Activated gamma-delta T cell treated with Interleukin-2 at 50 U/mL for 16 hours (primary cell): ENCODE measurements at places on chromosomes 16 and 17.
A peak's percentile ranks its signal among the peaks of the same experiment; 100 is the strongest.

DNA sequence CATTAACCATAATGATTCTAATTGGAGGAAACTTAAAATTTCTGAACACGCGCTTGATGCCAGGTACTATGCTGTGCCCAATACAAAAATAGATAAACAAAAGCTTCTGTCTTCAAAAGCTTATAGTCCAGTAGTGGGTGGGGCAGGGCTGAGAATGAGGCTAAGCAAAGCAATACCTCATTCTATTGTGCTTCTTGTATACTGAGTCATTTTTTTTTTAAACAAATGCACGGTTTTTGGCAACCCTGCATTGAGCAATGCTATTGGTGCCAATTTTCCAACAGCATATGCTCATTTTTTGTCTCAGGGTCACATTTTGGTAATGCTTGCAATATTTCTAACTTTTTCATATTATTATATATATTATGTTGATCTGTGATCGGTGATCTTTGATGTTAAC, 34.7 kb upstream of the HNF1B start:
- no peak for DNase-seq

- no peak for DNase-seq
Measured at GRCh38 chr16:12340151-12340733, 363.7 kb downstream of the SNX29 start.

- DNase-seq, result no peak
Measured at GRCh38 chr17:27533874-27534815, 77.9 kb downstream of the KSR1 start.

DNA sequence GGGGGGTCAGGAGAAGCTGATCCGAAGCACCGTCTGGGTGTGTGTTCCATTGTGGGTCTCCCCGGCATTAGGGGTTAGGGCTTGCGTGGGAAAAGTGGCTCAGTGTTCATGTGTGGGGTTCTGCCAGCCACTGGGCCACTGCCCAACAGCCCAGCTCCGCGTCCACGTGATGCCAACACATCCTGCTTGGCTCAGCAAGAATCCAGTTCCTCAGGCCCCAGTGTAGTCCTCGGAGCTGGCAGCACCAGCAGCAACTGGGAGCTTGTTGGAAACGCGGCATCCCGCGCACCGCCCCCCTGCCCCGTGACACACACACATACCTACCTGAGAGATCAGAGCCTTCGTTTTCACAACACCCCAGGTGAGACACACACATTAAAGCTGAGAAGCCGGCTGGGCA, 18.9 kb downstream of the LGALS9 start:
- no peak for DNase-seq

GRCh38 chr17:83034525-83034924, 44.9 kb upstream of the METRNL start:
- no peak for DNase-seq

- DNase-seq, result no peak
Measured at GRCh38 chr16:4882633-4883285, 35.5 kb downstream of the UBN1 start.

DNA sequence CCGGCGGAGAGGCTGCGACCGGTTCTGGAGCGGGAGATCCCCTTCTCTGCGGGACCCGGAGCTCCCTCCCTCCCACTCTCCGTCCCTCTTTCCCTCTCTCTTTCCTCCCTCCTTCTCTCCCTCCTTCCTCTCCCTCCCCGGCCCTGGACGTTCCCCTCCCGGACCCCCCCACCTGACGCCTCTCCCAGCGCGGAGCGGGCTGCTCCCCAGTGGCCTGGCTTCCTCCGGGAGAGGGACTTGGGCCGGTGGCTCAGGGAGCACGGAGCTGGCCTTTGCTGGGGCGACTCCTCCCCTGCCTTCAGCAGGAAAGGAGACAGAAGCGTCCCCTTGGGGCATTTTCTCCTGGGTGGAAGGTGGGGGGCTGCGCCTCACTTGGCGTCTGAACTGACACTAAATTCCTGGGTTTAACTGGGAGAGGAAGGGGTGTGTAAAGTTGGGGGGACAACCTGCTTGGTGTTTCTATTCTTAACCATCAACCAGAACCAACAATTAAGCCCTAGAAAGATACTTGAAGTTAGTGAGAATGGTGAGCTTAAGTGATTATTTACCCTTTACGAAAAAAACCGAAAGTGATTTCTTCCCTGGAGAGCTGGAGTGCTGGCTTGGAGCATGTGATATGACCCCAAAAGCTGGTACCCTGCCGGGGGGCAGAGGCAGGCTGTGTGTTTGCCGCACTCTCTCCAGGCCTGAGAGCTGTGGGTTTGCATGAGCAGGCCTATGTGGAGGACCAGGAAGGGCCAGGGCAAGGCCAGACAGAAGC, 775 bp downstream of the SPIRE2 start:
- no peak for DNase-seq

DNA sequence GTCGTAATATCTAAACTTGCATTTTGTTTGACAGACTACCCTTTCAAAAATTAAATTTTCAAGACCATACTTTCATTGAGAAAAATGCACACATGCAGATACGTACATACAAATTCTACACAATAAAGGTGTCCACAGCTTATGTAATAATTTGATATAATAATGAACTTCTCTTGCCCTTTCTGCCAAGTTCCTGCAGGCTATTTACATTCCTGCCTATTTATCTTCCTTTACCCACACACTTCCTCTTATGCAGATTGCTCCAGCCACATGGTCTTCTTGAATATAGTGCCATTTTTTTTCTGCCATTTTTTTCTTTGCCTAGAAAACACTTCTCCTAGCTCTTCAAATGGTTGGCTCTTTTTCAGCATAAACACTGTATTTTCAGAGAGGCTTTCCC, 826.9 kb upstream of the CDH8 start:
- no peak for DNase-seq

GRCh38 chr17:38969281-38969680, 2.1 kb upstream of the FBXO47 start:
- no peak for DNase-seq

DNA sequence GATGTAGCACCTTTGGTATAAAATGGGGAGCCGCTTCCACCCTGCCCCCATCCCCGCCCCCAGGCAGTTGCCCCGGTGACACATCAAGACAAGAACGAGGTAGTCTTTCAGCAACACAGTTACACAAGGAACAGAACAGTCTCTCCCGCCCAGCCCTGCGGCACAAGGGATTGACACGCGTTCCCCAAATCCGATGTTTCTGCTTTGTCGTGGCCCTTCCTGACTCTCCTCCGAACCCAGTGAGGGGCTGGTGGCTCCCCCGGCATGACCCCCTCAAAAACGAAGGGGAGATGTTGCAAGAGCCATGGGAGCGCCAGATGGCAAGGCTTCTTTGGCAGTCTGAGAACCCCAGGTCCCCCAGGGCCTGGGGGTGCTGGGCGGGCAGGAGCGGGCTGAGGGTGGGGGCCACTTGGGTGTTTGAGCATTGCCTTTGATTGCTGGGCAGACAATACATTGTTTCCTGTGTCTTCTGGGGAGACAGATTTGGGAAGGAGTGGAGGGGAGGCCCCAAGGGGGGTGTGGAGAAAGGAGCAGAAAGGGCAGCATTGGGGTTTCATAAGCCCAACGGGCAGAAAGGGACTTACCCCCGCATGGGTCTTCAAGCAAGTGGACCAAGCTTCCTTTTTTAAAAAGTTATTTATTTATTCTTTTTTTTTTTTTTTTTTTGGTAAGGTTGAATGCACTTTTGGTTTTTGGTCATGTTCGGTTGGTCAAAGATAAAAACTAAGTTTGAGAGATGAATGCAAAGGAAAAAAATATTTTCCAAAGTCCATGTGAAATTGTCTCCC, 16.6 kb downstream of the COL1A1 start:
- no peak for DNase-seq

DNA sequence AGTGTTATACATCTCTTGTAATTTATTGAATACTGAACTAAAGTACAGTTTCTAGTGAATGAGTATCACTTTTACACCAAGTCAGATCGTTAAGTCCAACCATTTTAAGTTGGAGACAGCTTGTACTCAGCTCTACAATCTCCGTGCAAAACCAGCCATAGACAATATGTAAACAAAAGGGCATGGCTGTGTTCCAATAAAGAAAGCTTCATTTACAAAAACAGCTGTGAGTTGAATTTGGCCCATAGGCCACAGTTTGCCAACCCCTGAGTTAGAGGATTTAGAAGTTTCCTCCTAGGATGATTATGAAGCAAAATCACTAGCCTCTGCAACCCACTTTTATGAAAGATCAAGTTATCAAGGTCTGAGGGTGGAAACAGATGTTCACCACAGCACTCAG, 105.7 kb upstream of the RCVRN start:
- DNase-seq, result no peak

- peak; percentile 23 for DNase-seq
Measured at GRCh38 chr17:64507413-64507782, 621 bp downstream of the CEP95 start.

- no peak for DNase-seq
Measured at GRCh38 chr17:80833952-80834892, 157.4 kb upstream of the CHMP6 start.

DNA sequence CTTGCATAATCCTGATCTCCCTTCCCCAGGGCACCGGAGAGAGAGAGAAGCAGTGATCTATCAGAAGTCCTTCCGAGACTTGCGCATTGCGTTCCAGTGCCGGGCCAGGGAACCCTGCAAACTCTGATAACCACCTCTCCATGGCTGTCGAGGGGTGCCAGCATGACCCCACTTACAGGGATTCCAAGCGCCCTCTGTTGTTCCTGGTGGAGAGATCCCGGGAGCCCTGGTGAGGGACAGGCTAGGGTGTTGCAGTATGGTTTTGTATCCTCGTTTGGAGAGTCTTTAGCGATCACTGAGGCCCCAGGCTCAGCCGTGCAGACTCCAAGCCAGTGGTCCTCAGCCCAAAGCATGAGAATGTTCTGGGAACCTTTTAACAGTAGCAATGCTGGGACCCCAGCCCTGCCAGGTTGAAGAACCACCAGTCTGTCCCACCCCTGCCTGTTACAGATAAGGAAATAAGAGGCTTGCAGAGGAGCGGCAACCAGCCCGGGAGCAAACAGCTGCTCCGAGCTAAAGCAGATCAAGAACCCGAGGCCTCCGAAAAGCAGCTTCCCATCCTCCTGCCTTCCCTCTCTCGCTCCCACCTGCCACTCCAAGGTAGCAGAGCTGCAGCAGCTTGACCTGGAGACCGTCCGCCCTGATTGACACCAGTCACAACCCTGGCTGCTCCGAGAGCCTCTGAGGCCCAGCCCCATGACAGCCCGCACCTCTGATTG, 150.3 kb upstream of the RPL38 start:
- DNase-seq, result no peak
